Spinal cord (tissue), 10 donors: ENCODE measurements at places on chromosomes 3 and 15. TPM values are rescaled to one million over a fixed set of nuclear protein-coding genes. Genes with fewer than 3 reads are reported as not detected.

The EPHA3 gene
- polyA plus RNA-seq, result 10.5 TPM

The SLC51A gene
- polyA plus RNA-seq, result 15.4 TPM

The MGLL gene
- polyA plus RNA-seq, result 41.9 TPM

The GABRA5 gene
- polyA plus RNA-seq, result 33.8 TPM

The SPESP1 gene
- 5.2 TPM for polyA plus RNA-seq

The CPB1 gene
- polyA plus RNA-seq, result not detected

The GRAMD2A gene
- 2.7 TPM for polyA plus RNA-seq

The RHCG gene
- 6.8 TPM for polyA plus RNA-seq

The DUOX1 gene
- 3.3 TPM for polyA plus RNA-seq

The THSD4 gene
- polyA plus RNA-seq, result 18.2 TPM

The CELSR3 gene
- 25.7 TPM for polyA plus RNA-seq

The GASK1A gene
- 5.2 TPM for polyA plus RNA-seq

The TLR9 gene
- not detected for polyA plus RNA-seq

The LCTL gene
- 0.43 TPM for polyA plus RNA-seq

The NR2E3 gene
- polyA plus RNA-seq, result 0.86 TPM

The TMEM207 gene
- not detected for polyA plus RNA-seq

The GOLGA6L7 gene
- 1.5 TPM for polyA plus RNA-seq

The DPH6 gene
- polyA plus RNA-seq, result 12.4 TPM
